ENCODE measurements at places on chromosomes 1 and 21.

DNA sequence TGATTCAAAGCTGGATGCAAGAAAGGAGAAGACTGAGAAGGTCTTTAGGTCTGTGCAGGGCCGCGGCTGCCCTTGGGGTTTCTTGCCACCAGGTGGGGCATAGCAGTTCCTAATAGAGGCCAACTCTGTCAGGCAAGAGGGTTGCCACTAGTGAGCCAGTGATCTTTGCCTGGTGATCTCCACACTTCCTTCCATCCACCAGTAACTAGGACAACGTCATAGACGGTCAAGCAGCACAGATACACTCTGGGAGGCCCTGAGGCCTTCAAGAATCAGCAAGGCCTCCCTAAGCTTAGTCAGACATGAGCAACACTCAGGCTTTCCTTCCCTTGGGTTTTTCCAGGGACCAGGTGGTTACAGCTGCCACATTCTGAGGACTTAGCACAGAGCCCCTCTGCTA, 32.9 kb upstream of the ATP2B4 start:
- no peak for DNase-seq

GRCh38 chr1:227734546-227734855, 601 bp downstream of the JMJD4 start:
- no peak for DNase-seq

- DNase-seq = peak; percentile 34
These were observed 92.1 kb upstream of the CD53 start for GRCh38 chr1:110780600-110781484.

DNA sequence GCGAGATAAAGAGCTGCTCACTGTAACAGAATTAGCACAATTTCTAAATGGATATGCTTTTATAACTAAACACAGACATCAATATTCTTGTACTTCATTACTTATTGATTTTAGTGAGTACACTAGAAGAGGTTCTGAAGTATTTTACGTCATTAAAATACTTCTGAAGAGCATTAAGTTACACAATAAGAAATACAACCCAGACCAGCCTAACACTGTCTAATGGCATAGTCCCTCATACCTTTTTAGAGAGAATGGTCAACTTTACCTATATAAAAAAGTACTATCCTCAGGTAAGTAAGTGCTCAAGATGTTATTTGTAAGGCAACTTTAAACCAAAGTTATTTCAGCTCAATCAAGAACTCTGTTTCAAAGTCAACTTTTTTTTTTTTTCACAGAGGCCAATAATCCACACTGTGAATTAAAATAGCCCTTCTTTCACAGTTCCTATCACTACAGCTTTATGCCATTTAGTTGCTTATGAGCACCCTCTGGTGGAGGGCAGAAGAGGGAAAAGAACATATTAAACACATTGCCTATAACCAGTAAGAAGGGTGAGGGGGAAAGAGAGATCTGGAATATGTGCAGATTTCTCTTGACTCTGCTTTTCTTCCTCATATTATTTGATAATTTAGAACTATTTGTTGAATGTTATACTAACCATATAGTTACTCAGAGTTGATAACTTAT, 182.1 kb upstream of the DMRTA2 start:
- no peak for DNase-seq

- DNase-seq = no peak
These were observed 1.3 kb downstream of the KRTAP12-4 start for GRCh38 chr21:44653123-44653522.

DNA sequence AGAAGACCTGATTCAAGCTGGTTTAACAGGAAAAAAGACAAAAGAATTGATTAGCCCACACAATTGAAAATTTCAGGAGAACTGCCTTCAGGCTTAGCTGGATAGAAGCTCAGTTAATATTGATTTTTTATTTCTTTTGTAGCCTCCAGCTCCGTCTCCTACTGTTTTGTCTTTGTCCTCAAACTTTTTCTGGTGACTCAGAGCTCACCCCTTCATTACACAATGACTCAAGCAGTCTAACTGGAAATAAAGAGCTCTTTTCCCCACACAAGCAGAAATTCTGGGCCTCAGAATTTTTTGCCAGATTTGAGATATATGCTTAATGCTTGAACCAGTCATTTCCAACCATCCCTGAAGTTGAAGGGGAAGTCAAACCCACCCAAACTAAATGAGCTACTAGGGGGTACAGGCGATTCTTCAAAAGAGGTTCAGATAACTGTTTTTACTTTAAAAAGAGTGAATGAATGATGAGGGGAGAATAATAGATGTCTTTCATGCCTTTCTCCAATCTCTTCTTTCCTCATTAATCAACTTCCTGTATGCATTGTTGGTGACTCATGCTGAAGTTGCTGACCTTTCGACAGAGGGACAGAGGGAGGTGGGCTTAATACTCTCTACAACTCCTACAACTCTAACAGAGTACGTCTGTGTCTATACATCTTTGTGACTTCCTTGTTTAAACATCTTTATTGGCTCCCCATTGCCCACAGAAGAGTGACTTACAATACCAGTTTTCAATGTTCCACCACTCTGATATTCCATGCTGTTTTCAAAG, 6.2 kb upstream of the ACP6 start:
- no peak for DNase-seq

GRCh38 chr21:43809346-43809799, 20.0 kb downstream of the RRP1 start:
- DNase-seq = no peak

GRCh38 chr1:38186566-38186965, 140.0 kb upstream of the POU3F1 start:
- no peak for DNase-seq

DNA sequence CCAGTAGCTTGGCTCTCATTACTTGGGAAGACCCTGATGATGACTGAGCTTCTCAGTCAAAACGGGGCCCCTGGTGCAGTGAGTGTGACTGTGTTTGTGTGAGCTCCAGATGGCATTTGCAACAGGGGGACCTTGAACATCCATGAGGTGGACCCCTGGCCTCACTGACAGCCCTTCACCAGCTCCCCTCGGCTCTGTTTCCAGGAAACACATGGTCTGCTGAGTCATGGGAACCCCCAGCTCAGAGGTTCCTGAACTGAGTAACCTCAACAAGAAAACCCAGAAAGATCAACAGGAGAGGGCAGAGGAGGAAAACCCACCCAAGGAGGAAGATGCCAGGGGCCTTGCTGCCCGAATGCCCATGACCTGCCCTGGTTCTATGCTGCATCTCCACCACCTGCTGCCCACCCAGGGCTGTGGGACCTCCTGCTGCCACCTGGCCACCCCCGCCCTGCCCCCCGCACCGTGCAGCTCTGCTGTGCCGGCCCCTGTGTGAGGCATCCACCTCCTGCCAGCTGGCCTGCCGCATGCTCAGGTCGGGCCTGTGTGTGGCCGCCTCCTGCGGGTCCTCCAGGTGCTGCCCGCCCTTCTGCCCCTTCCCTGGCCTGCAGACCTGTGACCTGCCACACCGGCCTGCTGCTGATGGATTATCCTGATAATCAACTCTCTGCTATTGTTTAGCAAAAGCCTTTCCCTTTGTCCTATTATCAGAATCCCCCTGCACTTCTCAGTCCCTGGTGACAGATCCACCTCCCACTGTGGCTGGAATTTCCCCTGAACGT, 4.2 kb upstream of the KRTAP12-1 start:
- DNase-seq = no peak

DNA sequence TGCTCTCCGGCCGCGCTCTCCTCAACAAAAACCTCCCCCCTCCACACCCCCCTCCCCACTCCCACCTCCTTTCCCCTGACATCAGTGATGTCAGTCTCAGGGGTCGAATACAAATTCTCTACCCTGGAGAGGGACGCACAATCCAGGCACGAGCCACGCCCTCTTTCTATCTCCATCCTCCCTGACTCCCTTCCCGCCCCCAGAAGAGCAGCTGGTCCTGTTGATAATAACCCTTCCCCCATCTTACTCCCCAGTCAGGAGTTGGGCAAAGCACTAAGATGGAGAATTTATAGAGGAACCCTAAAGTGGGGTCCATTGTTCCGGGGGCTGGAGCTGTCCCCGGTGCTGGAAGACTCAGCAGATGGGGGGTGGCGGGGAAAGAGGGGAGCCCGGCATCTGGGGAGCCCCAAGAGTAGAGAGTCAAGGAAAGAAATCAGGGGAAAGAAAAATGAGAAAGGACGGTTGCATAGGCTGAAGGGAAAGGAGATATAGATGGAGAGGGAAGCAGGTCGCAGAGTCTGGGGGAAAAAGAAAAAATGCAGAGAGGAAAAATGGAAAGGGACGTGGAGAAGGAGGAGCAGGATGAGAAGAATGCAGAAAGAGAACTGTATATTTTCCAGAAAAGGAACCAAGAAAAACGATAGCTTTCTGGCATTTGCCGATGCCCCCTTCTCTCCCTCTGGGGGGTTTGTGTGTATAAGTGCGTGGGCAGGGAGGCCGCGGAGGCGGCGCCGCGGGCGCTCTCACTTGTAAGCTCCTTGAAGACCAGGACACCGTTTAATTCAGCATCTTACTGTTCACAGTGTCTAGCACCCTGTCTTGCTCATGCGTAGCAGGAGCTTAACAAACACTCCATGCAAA, at the start of gene CELF3:
CELF3 (minus strand) TSS at position 33 of the 861 bp plus-strand sequence. CDS start 783 bp downstream, outside the sequence.
- DNase-seq = peak; percentile 99

GRCh38 chr1:205568469-205569361, 63.1 kb downstream of the ELK4 start:
- no peak for DNase-seq

DNA sequence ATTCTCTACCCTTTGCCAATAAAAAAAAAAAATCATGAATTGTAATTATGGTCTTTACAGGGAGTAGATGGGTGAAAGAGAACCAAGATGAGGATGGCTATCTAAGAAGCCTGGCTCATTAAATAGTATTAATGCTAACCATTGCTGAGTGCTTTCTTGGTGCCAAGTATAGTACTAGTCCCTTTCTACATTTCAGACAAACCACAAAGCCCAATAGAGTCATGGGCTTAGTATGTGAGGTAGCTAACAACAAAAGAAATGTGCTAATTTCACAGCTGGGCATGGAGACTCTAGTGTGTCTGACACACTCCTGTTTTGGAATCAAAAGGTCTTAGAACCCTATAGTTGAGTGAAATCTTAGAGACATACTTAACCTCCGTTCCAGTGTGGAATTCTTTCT, 84.5 kb upstream of the ESRRG start:
- DNase-seq = no peak

DNA sequence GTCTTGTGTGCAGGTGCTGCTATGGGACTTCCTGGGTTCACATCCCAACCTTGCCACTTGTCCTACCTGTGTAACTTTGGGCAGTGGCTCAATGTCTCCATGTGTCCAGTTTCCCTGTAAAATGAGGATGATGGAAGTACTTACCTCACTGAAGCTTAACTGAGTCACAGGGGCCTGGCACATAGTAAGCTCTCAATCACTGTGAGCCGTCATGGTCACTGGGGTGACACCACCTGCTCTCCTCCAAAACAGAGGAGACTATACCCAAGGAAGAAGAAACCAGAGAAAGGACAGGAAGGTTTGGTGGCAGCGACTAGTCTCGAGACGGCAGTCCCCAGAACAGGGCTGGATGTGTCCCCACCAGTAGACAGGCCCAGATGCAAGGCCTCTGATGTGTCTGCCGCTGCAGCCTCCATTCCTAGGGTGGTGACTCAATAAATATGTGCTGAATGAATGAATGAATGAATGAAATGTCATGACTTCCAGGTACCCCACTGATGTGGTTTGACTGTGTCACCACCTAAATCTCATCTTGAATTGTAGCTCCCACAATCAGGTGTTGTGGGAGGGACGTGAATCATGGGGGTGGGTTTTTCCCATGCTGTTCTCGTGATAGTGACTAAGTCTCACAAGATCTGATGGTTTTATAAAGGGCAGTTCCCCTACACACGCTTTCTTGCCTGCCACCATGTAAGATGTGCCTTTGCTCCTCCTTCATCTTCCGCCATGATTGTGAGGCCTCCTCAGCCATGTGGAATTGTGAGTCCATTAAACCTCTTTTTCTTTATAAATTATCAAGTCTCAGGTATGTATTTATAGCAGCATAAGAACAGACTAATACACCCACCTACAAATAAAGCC, 13.0 kb upstream of the LRP8 start:
- DNase-seq = no peak

DNA sequence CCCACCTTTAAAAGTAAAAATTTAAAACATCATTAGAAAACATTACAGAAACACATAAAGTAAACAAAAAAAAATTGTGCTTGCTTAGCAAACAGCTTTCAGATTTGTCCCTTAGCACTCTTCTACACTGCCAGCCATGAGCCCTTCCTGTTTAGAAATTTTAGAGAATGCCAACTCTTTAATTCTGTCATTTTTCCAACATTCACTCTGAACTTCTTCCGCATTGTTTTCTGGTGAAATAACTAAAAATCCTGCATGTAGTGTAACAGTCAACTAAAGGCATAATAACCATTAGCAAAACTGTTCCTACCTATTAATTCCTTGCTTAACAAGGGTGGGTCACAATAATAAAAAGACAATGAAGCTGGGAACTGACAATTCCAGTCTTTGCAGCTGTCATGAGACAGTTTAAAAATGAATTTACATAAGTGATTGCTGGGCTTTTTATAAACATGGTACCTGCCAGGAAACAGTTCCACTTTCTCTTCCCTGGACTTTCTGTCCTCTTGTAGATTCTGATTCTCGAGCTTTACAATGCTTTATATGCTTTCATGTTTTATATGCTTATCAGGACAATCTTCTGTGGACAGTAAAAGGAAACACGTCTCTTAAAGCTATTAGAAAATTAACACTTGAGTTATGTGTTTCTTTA, 19.0 kb downstream of the GNG12 start:
- no peak for DNase-seq

- no peak for DNase-seq
These were observed 32.6 kb downstream of the PTGFRN start for GRCh38 chr1:116942344-116942743.

DNA sequence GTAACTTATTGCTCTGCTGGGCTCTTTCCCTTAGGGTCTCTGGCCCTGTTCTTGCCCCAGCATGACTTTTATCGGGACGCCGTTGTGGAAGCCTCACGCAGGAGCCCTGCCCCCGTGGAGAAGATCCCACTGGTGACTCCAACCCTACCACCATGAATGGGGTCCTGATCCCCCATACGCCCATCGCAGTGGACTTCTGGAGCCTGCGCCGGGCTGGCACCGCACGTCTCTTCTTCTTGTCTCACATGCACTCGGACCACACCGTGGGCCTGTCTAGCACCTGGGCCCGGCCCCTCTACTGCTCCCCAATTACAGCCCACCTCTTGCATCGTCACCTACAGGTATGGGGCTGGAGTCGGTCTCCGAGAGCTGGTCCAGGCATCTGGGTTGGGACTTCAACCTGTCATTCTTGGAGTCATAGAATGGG, 322 bp downstream of the DCLRE1B start:
- DNase-seq = no peak

DNA sequence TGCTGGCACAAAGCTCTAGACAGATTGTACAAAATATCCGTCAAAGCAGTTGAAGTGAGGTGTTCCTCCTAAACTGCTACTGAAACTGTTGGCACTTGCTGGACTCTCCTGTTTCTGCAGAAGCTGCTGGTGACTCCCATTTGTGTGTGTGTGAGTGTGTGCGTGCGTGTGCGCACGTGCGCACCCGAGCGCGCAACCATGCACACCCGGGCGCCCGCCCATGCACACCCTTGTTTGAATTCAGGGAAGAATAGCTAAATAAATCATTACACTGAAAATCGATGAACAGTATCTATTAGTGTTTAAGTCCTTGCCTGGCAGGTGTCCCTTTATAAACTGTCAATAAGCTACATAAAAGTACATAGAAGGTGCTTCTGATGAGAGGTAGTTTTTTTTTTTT, 156.4 kb upstream of the B3GALT2 start:
- no peak for DNase-seq

- no peak for DNase-seq
These were observed 586.9 kb downstream of the AGBL4 start for GRCh38 chr1:49436865-49437264.

- DNase-seq = no peak
These were observed 145.4 kb downstream of the PLXNA2 start for GRCh38 chr1:208098773-208099172.

Data from D721Med (cell line).